ENCODE measurements at places on chromosomes 13 and 19.

GRCh38 chr13:114089341-114089740 lies 43.1 kb downstream of the RASA3 start:
- DNase-seq = no peak

- DNase-seq = no peak
Observed at GRCh38 chr13:68190818-68191217, 960.7 kb upstream of the PCDH9 start.

DNA sequence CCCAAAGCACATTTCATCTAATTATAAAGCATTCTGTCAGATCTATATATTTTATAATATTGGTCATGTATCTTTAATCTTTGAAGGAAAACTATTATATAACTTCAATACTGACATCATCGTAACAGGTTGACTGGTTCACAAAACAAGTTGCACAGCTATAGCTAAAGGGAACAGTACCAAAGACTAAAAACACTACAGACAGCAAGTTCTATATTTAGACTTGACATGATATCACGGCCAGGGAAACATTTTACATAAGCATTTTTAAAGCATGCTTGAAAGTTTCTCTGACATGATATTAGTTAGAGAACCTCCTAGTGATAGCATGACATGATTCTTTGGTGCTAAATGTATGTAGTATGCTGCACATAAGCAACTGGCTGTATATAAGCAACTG lies 182.5 kb downstream of the NDFIP2 start:
- DNase-seq = no peak

GRCh38 chr19:49422407-49423070 lies 702 bp downstream of the PTH2 start:
- no peak for DNase-seq

DNA sequence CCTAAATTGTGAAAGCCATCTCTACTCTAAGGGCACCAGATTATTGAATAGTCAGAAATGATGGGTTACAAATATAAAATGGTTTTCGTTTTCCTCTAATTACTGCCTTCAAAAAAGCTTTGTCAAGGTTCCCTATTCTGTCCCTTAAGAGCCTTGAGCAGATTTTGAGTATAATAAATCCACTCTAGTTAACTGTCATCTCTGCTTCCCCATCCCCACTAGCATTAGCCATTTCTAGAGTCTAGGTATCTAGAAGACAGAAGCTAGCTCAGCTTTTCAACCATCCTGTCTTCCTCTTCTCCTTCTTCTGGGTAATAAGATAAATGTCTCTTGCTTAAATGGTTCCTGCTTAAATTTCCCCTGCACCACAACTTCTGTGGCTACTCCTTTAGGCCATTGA lies 290.4 kb downstream of the DACH1 start:
- no peak for DNase-seq

DNA sequence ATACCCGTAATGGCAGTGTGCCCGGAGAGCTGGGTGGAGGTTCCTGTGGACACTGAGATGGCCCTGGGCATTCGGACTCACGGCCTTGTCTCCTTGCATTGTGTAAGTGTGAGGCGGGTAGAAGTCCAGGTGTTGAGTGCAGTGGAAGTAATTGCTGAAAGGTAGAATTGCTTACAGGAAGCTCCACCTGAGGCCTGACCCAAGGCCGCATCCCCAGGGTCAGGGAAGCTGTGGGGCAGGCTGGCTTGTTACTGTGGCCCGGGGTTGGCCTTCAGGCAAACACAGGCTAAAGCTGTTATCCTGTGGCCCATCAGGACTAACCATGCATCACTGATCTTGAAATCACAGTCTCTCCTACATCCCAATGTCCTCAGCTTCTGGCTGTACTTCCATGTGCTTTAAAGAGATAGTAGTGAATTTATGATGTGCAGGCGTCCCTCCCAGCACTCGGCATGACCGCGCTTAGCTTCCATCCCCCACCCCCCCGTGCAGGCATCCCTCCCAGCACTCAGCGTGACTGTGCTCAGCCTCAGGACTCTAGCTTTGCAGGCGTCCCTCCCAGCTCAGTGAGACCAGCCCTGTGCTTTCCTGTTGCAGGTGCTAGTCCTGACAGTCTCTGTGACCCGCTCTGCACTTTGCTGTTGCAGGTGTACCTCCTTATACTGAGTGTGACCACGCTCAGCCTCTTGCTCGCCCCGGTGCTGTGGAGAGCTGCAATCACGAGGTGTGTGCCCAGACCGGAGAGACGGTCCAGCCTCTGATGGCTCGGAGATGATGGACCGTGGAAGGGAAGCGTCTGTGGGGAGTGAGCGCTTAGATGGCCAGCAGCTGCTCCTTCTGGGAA lies 35.6 kb upstream of the TFDP1 start:
- no peak for DNase-seq
